ENCODE measurements at places on chromosomes 3 and 15.

DNA sequence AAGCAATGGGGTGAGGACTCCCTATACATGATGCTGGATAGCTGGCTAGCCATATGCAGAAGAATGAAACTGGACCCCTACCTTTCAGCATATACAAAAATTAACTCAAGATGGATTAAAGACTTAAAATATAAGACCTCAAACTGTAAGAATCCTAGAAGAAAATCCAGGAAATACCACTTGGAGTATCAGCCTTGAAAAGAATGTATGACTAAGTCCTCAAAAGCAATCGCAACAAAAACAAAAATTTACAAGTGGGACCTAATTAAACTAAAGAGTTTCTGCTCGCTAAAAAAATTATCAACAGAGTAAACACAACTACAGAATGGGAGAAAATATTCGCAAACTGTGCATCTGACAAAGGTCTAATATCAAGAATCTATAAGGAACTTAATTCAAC lies 94.3 kb downstream of the XRN1 start:
- no peak for DNase-seq

DNA sequence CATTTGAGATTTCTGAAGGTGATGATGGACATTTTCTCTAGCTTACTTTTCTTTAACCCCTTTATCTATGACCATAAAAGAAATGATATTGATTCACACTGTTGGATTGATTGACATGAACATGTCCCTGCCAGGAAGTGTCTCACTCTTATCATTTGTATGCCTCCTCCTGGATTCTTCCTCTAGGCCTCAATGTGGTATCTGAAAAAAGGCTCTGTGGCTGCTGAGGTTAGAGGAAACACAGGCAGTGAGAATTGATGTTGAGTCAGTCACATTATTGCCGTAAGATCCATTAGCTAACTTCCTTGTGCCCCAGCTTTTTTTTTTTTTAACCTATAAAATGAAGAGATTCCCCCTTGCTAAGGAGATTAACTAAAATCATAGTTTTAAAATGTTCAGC lies 8.0 kb upstream of the THRB start:
- no peak for DNase-seq

DNA sequence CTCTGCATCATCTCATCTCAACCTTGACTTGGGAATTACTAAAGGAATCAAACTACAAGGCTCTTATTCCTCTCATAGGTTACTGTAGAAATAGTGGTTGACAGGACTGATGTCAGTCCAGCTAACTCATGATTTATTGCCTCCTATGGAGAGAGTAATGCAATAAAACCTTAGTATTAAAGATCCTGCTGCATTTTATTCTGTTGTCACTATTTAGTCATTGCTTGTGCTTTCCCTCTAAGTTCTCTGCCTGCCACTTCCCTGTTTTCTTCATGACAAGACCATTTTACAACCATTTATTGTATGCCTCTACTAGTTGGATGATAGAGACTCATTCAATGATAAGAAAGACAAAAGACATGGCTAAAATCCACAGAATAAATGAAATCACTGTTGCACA lies 134.1 kb upstream of the GRM7 start:
- no peak for DNase-seq

GRCh38 chr3:165635791-165636683 lies 201.2 kb downstream of the BCHE start:
- no peak for DNase-seq

GRCh38 chr15:43184407-43185124 lies 637 bp upstream of the CCNDBP1 start:
- DNase-seq, result no peak

GRCh38 chr15:41048397-41048796 lies 67.7 kb downstream of the INO80 start:
- DNase-seq, result no peak

GRCh38 chr3:16509721-16510619 lies 3.5 kb downstream of the RFTN1 start:
- no peak for DNase-seq

- no peak for DNase-seq
Observed at GRCh38 chr15:40245666-40246450, 7.0 kb downstream of the PAK6 start.

GRCh38 chr15:73851689-73852088 lies 21.7 kb upstream of the TBC1D21 start:
- no peak for DNase-seq

DNA sequence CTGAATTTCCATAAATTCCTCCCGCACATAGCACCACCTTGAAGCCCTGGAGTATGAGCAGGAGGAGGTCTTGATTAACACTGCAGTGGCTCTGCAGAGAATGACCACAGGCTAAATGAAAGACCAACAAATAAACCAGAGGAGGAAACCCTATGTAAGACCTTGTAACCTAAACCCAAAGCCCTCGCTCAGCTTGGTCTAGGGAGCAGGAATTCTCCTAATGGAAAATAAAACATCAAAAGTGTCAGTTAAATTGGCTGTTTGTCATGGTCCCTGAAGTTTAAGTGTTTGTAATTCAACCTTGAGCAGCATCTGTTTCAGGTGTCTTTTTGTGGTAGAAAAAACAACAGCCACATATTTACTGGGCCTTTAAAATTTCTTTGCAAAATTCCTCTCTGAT lies 9.2 kb upstream of the UBE2Q2 start:
- no peak for DNase-seq

DNA sequence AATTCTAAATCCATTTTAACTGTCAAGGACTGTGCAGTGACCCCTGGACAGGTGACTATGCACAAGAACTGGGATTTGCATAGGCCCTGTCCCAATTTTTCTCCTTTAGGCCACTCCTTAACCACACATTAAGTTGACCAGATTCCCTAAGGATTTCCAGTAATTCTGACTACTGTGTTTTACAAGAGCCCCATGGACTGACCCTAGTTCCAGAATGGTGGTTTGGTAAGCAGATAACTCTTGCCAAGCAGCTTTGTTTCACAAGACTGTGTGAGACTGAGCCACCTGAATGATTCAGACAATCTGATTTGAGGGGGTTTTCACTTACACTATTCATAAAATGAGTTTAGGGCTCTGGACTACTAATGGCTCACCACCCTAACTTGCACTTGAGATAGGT lies 535.8 kb downstream of the ZBBX start:
- no peak for DNase-seq

GRCh38 chr15:98700519-98700918 lies 52.2 kb downstream of the IGF1R start:
- DNase-seq, result no peak

- DNase-seq, result peak; percentile 12
Observed at GRCh38 chr15:90035095-90035839, 34.1 kb downstream of the ZNF710 start.

DNA sequence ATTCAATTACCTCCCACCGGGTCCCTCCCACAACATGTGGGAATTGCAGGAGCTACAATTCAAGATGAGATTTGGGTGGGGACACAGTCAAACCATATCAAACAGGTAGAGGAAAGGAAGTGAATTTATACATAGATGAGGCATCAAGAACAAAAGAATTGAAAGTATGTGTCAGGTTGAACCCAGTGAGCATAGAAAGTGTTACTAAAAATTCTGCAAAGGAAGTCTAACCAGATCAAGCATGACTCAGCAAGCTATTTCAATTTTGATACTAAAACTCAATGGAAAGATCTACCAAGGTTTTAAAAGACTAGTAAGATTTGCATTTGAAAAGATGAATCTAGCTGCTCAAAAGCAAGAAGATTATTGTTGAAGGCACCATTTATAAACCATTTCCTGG lies 323.0 kb downstream of the ROBO2 start:
- DNase-seq, result no peak

DNA sequence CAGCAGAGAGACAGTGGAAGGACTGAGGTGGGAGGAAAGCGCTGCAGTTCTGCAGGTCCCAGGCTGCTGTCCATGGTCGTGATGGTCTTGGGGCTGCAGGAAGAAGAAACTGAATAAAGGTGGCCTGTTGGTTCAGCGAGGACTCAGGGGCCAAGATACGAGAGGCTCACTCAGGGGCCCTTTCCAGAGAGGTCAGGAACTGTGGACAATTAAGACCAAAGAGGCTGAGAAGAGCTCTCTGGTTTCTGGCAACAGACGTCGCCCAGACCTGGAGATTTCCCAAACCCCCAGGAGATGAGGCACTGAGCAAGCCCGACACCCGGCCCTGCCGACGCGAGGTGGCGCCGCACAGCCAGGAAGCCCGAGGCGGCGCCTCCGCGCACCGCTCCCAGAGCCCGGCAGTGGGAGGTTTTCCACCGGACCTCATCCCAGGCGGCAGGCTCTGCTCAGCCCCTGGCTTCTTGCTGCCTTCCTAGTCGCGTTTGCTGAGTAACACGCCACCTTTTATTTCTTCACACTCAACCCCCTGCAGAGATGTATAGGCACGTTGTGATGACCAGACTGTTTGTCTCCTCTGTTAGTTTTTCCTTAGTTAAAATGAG lies 56.4 kb upstream of the ARRDC4 start:
- DNase-seq, result no peak

- no peak for DNase-seq
Observed at GRCh38 chr3:160928183-160928726, 172.2 kb downstream of the PPM1L start.

- DNase-seq, result no peak
Observed at GRCh38 chr15:49734831-49735508, 114.1 kb downstream of the DTWD1 start.

DNA sequence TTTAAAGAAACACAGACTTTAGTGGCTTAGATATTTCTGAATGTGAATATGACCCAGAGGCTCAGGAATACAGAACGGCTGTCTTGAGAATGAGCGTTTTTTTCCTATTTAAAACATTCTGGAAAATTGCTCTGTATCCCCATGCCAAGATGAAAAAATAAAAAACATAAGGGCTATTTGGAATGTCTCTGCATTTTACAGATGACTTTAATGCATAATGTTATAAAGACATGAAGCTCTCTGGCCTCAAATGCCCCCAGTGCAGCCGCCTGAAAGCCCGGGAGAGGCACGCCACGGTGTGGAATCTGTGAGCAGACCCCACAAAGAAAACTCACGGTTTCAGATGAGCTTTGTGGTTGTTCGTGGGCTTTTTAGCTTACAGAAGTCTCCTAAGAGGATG lies 322.5 kb upstream of the ICE2 start:
- no peak for DNase-seq

- DNase-seq, result no peak
Observed at GRCh38 chr3:197420115-197420514, 121.7 kb upstream of the DLG1 start.
